ENCODE measurements at places on chromosomes 12 and 14. TPM values are rescaled to one million over a fixed set of nuclear protein-coding genes. Genes with fewer than 3 reads are reported as not detected.

- H3K36me3 ChIP-seq = peaks cover 90% of the 10 kb centered on the region
- H3K4me1 ChIP-seq = no peaks in the 10 kb centered on the region
- H3K4me3 ChIP-seq = no peak overlapping the region
Observed at GRCh38 chr12:132071040-132071810, 72.9 kb downstream of the DDX51 start.

DNA sequence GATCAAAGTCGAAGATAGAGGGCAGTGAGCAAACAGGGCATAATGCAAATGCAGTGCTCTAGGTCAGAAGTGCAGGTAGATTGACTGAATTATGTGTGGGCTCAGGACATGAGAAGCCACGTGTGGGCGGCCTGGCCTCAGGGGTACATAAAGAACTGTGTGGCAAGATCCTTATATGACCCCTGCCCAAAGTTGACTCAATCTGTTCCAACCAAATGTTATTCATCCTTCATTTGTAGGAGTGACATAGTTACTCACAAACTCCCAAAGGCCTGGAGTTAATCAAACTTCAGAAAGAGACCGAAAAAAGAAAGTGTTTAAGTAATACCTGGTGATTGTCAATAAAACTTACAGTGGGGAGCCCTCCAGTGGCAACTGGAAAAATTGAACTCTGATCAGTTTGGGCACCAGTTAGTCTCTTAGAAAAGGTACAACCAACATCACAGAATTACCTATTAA, 150.4 kb upstream of the FAR2 start:
- no peaks in the 10 kb centered on the region for H3K36me3 ChIP-seq
- DNase-seq = no peak
- no peaks in the 10 kb centered on the region for H3K27me3 ChIP-seq
- H3K27ac ChIP-seq = no peak overlapping the region
- no peaks in the 10 kb centered on the region for H3K4me1 ChIP-seq

DNA sequence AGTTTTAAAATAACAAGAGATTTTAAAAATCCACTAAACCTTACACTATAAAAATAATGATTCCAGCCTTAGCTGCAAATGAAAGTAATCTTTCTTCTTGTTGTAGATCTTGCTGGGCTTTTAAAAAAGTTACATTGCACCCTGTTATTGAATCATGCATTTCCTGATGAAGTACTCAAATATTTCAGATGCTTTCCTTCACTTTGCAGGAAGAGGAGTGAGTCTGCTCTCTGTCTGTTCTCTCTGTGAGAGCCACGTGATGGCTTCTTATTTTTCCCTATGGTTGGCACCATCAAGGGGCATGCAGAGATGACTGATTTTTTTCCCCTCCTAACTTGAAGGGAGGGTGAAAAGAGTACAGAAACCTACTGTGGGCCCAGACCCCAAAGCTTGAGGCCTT, 262.7 kb downstream of the ATP23 start:
- no peaks in the 10 kb centered on the region for H3K27me3 ChIP-seq
- no peaks in the 10 kb centered on the region for H3K4me1 ChIP-seq
- H3K36me3 ChIP-seq = no peaks in the 10 kb centered on the region
- no peak overlapping the region for H3K4me3 ChIP-seq

GRCh38 chr12:64192644-64193444, 29.3 kb downstream of the KICS2 start:
- H3K27me3 ChIP-seq = no peaks in the 10 kb centered on the region
- H3K36me3 ChIP-seq = peaks cover 12% of the 10 kb centered on the region
- H3K4me3 ChIP-seq = no peak overlapping the region
- DNase-seq = no peak
- no peaks in the 10 kb centered on the region for H3K4me1 ChIP-seq

- no peak overlapping the region for H3K27ac ChIP-seq
- DNase-seq = no peak
- no peak overlapping the region for H3K4me3 ChIP-seq
- H3K27me3 ChIP-seq = no peaks in the 10 kb centered on the region
Observed at GRCh38 chr12:88084210-88084609, 55.0 kb upstream of the C12orf50 start.

DNA sequence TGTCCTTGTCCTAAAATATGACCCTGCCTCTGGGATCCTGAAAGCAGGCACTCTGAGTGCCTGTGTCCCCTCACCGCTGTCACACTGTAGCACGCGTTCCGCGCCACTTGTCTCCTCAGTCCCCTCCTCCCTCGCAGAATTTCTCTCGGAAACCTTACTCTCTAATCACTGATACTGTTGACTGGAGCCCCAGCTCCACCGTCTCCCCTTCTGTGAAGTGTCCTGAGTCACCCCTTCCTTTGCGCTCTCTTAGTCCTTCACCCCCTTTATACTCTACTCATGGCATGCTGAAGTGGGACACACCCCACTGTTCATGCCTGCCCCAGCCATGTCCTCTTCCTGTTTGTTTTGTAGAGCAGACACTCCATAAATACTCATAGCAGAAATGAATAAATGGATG, 104.7 kb downstream of the ZNF664 start:
- no peaks in the 10 kb centered on the region for H3K27me3 ChIP-seq
- no peak overlapping the region for H3K4me3 ChIP-seq
- no peaks in the 10 kb centered on the region for H3K36me3 ChIP-seq
- H3K4me1 ChIP-seq = no peaks in the 10 kb centered on the region

- H3K4me1 ChIP-seq = no peaks in the 10 kb centered on the region
- H3K36me3 ChIP-seq = no peaks in the 10 kb centered on the region
- H3K27me3 ChIP-seq = no peaks in the 10 kb centered on the region
- no peak for DNase-seq
- no peak overlapping the region for H3K4me3 ChIP-seq
- no peak overlapping the region for H3K27ac ChIP-seq
Observed at GRCh38 chr12:75759842-75760572, 248.6 kb upstream of the KRR1 start.

Gene TEX52
- not detected for total RNA-seq

Data from lower lobe of right lung (tissue), 2 donors.